ENCODE measurements at places on chromosomes 7 and 10.

GRCh38 chr7:91875851-91876250 lies 4.7 kb downstream of the MTERF1 start:
- DNase-seq: no peak

DNA sequence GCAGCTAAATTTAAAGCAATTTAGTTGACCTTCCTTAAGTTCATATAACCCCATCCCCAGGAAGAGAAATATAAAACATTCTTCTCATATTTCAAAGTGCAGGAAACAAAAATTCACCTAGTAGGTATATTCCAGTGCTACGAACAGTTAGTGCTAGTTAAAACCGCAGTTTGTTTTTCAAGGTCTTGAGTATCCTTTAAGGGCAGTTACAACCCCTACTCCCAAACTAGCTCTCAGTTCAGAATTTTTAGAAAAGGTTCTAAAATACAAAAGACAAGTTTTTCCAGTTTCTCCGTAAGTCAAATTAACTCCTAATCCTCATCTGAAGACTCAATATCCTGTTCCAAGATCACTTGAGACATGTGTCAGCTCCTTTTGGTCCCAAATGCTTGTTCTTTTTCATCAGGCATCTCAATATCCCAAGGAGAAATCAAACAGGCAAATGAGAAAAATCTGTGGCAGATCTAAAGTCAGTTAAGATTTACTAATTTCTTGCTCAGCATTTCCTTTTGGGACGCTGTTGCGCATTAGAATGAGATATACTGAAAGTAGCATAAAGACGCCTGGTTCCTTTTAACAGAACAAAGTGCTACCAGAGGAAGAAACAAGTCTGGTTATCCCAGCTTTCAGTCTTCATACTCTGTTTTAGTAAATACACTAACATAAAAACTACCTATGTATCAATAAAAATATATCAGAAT lies 51.8 kb downstream of the ARHGAP12 start:
- DNase-seq: peak; percentile 34

DNA sequence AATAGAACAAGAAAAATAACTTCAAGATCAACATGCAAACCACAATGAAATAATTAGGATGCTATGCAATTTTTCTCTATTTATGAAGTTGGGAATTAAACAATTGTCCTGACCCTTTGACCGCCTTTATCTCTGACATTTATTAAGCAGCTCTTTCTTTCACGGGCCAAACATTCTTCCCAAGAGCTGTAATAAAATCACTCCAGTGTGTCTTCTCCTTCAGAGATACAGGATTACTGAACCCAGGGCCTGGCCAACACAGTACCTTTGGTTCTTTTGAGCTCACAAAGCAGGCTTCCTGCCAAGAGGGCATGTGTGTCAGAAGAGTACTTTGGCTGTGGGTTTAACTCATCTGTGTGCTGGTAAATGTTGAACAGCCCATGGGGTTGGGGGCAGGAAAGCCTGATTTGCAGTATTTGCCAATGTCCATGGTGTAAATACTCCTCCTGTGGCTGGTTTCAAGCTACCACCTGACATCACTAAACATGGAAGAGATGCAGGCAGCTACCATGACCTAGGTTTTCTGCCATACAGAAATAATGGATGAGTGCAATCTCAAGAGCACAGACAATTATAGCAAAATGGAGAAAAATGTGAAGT lies 121.7 kb downstream of the FANK1 start:
- no peak for DNase-seq

- peak; percentile 42 for DNase-seq
Measured at GRCh38 chr10:19817231-19817933, 1.1 kb downstream of the PLXDC2 start.

DNA sequence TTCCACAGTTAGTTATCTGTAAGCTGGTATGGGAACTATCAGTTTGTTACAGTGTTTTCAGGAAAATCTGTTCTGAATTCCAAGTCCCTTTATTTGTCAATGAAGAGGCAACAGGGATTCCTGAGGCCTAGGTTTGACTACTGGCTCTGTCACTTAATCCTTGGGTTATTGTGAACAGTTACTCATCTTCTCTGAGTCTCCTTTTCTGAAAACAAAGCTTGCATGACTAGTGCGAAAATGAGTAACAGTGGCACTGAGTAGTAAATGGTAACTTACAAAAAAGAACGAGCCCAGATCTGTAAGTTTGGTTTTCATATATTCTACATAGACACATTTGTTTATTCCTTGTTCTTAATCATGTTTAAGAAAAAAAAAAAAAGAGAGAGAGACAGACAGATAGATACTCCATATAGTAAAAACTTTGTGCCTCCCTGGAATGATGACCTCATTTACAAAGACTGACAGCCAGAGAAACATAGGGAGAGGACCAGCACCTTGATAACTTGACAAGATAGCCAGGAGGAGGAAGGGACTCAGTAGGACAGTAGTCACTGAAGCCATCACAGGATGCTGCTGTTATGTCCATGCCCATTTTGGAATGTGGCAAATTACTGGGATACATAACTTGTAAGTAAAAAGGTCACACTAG lies 1.9 kb downstream of the MRPS33 start:
- DNase-seq: no peak

DNA sequence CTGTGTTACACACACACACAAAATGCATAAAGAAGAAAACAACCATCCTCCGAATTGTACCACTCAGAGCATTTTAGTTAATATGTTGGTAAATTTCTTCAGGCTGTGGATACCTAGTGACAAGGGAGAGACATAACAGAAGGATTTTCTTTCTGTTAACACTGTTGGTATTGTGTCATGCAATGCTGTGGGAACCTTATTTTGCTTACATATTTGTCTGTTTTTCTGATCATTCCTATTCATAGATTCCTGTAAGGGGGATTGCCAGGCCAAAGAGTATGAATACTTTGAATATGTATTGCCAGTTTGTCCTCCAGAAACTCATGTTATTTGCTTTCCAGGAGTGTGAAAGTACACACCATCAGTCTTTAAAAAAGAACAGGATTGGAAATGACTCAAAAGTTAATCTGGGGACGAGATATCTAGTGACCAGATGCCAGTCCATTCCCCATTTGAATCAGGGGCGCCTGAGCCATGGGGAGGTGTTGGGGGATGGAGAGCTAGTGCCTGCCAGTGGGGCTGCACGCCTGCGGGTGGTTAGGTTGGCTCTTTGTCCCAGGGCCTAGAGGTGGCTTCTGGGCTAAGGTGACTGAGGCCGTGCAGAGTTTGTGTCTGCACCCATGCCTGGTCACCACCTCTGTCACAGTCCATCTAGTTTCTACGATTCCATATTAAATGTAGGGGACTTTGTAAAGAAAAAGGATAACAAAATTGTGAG lies 142.0 kb downstream of the PTPN20 start:
- DNase-seq: no peak

GRCh38 chr10:77430530-77430929 lies 207.1 kb downstream of the KCNMA1 start:
- DNase-seq: peak; percentile 8

DNA sequence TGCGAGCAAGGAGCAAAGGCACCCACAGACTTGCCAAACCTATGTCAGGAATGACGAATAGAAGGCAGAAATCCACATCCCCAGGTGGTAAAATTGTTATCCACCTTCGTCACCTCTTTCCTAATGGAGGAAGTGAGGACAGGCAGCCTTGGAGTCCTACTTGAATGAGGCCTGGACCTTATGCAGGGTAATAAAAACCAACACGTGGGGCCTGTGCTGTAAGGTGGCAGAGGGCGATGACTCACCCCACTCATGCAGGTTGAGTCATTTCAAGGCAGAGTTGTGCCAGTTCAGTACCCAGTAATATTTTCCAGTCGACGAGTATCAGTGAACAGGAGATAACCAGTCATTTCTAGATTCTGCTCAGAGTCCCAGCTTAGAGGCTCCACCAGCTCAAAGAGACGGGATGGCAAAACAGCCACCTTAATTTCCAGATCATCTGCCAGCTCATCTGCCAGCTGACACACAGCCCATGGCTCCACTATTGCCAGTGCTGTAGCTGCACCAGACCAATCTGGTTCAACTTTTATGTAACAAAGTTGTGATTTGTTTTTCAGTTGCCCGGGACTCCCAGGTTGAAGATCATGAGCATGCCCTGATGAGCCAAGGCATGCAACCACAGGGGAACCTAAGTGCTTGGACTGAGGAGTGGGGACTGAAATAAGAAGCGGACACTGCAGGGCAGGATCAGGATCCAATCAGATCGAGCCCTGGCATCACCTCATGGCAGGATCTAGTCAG lies 176.2 kb upstream of the ITGB1 start:
- no peak for DNase-seq

GRCh38 chr10:67017218-67017617 lies 91.4 kb downstream of the LRRTM3 start:
- no peak for DNase-seq

- peak; percentile 58 for DNase-seq
Measured at GRCh38 chr7:56105508-56105907, 768 bp downstream of the CHCHD2 start.

DNA sequence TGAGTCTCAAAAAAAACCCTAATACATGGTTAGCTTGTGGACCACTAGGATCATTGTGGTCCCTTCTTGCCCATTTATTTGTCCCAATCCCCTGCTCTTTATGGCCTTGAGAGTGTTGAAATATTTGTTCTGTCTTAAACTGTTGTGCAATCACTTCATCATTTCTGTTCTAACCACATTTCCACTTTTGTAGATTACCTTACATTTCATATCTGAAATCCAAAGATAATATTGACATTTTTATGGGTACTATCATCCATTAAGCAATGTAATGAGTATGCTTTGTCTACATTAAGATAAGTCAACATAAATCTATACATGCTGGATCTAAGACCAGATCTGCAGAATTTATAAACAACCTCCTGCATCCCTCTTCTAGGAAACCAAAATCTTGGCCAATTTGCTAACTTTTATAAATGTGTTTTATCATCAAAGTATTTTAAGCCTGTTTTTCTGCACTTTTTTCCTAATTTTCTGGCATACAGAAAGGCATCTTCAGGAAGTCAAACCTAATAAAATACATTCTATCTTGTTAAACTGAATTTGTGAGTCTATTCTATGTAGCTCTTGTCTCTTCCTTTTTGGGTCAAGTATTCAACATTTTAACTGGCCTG lies 359.4 kb upstream of the CELF2 start:
- no peak for DNase-seq

Data from suppressor macrophage (primary cell).